Ureter (tissue), 1 donor: ENCODE measurements at places on chromosomes 7 and 10. TPM values are rescaled to one million over a fixed set of nuclear protein-coding genes. Genes with fewer than 3 reads are reported as not detected.

GRCh38 chr10:128971374-128972035, 495.5 kb upstream of the MGMT start:
- no peak for DNase-seq

DNA sequence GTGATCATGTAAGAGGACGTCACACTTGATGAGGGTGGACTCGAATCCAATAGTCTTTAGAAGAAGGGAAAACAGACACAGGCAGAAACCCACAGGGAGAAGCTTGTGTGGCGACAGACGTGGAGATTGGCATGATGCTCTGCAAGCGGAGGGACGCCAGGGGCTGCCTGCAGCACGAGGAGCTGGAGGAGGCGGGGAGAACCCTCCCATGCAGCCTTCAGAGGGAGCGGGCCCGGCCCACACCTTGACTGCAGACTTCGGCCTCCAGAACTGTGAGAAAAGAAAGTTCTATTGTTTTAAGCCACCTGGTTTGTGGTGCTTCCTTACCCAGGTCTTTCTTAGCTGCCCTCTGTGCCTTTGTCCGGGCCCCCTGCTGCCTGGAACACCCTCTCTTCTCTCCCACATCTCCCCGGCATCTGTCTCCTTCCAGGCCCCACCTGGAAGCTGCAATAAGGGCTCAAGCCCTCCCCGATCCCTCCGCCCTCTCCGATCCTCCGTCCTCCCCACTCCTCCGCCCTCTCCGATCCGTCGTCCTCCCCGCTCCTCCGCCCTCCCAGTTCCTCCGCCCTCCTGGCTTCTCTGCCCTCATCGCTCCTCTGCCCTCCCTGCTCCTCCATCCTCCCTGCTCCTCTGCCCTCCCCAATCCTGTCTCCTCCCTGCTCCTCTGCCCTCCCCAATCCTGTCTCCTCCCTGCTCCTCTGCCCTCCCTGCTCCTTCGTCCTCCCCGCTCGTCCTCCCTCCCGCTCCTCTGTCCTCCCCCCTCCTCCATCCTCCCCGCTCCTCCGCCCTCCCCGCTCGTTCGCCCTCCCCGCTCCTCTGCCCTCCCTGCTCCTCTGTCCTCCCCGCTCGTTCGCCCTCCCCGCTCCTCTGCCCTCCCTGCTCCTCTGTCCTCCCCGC, 17.4 kb upstream of the PRKAG2 start:
- no peak for DNase-seq

DNA sequence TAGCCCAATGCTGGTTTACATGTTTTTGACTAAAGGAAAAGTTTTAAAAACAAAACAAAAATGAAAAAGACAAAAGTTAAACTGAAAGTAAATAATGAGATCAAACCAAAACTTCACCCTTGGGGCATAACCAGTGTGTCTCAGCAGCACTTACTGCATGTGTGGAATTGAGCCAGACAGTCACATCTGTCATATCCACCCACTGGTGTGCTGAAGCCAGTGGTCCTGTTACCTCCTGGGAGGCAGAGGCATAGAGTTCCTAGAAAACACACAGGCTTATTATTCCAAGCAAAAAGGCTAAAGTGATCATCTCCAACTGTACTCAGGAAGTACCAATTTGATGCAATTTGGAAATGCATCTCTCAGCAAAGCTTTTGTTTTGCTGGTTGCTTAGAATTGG, 40.4 kb downstream of the ASAH2 start:
- no peak for DNase-seq

The PRKG1 gene
- 25.4 TPM for total RNA-seq

The NPY4R gene
- total RNA-seq: not detected

GRCh38 chr7:151198945-151199848, 11.1 kb downstream of the H2BK1 start:
- no peak for DNase-seq

- peak; percentile 79 for DNase-seq
Measured at GRCh38 chr10:9209105-9209798, 1154.8 kb downstream of the GATA3 start.

DNA sequence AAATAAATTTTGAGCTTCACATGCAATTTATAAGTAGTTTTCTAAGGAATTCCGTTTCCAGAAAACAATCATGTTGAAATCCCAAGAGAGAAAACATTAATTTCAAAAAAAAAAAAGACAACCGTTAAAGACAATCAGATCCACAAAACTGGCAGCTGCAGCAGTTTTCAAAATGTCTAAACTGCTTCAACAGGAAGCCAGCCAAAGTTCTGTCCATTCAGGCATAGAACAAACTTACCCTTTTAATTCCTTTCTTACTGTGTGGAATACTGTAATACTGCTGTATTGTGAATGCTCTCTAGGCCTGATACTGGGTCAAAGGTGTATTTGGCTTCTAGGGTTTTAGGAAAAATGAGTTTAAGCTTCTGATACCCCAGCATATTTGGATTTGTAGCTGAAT, 31.6 kb downstream of the HOXA1 start:
- no peak for DNase-seq

The GBX1 gene
- not detected for total RNA-seq

DNA sequence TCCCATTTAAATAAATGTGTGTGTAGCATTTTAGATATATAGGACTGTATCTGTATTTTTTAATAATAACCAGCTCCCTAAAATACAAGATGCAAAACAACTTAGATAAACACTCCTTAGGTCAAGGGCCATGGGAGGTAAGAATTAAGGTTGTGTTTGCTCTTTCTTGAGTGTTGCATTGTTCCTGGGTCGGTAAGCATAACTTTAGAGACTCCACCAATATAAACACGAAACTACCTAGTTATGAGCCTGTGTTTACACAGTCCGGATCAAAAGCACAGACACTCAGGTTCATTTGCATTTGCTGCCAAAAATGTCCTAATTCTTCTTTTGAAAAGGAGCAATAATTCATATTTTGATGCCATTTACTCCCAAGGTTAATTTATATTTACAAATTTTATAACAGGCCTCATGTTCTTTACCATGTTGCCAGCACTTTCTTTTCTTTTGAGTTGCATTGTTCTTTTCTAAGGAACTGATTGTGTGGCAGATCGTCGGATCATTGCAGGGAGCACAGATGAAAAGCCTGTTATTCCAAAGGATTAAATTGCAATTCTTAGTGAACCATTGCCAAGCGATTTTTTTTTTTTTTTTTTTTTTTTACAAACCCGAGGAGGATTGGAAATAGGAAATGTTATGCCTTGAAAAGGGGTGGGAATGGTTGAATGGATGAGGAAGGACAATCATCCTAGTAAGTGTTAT, 45.8 kb upstream of the GLCCI1 start:
- DNase-seq: no peak

DNA sequence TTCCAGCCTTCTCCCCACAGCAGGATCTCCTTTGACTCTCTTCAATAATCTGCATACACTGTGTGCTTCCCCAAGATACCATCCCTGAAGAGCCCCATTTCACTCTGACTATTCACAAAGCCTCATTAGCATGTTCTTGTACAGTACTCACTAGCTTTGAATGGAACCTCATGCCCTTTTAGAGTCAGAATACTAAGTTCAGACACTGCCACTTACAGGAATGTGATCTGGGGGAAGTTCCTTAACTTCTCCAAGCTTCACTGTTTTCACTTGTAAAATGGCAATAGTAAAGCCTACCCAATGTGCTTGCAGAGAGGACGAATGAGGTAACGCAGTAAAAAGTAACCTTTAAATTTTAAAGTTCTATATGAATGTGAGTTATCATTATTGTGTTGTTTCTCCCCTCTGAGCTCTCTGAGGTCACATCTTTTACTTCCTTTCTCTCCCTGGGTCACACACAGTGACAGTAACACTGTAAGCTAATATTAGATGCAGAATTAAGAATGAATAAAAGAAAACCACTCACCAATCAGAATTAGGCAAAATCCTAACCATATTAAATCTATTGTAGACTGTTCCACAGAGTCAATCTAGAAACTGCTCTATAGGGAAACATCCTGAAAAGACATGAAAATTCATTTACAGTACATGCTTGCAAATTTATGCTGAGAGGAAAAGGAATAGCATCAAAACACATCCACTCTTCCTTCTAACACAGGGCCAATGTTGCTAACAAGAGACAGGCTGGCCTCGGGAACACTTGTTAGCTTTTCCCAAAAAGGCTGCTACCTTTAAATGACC, 64.2 kb upstream of the IL6 start:
- DNase-seq: no peak
